ENCODE measurements at places on chromosomes 7 and 10.

DNA sequence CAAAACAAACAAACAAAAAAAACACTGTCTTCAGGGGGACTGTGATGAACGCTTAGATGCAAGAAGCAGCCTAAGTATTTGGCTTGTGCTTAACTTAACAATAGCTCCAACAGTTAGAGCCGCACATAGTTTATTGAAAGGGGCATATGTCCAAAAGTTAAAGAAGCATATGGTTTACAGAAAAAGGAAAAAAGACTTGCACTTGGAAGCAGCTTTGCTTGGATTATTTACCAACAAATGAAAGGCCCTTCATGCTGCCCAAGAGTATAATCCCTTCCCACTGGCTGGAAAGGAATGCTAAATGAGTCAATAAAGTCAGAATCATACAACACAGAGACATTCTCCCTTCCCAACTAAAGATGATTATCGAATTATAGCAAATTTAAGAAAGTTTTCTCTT, 77.9 kb downstream of the GLI3 start:
- no peak for DNase-seq

GRCh38 chr7:103348452-103348851, 1.0 kb downstream of the PSMC2 start:
- DNase-seq, result no peak

DNA sequence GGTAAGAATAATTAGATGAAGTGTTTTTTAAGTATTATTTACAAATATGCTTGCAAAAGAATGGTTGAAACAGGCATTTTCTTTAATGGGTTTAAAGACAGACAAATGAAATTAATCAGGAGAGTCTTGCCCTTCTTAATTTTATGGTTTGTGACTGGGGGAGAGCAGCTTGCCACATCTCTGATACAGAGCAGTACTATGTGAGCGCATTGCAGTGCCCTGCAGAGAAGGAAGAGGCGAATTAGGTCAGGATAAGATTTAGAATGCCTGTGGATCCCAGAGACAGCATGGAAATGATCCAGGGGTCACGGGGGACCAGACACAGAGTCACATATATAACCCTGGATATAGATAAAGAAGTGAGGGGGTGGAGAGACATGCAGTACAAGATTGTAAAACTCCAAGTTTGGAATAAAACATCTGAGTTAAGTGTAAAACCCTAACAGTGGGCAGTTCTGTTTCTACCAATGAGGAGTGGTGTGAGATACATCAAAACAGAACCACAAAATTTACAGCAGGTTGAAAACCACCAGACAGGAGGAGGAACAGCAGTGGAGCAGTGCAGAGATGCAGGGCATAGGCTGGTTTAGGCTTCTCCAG, 125.5 kb downstream of the FAM204A start:
- DNase-seq, result no peak

DNA sequence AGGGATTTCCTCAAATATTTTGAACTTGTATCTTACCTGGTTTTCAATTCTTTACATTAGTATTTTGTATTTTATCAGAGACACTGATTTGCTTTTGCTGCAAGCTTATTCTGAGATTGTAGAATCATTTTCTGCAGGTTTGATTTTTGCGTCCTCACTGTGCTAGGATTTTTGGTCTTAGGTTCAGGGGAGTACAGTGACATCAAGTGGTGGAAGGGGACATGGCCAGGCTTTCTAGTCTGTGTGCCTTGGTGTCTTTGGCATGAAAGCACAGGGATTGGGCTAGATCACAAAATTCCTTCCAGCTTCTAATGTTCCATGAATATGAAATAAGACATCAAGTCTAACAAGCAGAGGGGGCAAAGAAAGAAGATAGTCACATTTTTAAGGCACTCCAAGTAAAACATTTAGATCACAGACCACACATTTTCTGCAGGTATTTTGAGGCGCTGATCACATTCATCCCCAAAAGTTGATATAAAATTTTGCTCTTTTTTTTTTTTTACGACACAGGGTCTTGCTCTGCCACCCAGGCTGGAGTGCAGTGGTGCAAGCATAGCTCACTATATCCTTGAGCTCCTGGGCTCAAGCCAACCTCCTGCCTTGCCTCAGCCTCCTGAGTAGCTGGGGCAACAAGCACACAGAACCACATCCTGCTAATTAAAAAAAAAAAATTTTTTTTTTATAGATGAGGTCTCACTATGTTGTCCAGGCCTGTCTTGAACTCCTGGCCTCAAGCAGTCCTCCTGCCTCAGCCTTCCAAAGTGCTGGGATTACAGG, 124.4 kb downstream of the PON1 start:
- DNase-seq, result peak; percentile 86

DNA sequence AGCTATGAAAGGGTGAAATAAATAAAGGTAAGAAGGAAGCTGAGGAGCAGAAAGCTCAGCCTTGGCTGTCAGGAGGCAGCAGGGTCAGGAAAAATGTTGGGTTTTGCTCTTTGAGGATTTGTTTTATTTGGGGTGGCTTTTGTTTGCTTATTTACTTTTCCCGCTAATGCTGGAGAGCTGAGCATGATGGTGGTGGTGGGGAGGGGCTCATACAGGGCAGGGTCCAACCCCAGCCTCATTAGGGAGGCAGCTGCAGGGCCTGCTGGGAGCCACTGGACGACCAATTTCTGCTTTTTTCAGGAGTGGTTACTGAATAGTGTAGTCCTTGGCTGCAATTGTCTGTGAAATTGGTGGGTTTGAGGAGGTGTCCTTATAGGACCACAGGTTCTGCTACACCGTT, 36.3 kb downstream of the CCM2 start:
- no peak for DNase-seq

DNA sequence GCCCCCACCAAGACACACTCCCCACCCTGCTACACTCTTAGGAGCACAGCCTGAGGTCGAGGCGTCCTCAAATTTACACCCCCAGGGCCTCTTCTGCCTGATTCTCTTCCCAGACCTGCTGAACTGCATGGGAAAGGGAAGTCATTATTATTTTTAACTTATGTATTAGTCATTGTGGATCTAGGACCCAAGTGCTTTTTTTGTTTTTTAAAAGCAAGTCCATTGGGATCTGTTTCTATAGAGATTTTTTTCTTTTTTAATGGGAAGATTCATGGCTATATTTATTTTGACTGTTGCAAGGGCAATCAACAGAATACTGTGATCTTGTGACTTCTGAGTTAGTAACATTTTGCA, 203.8 kb downstream of the ZMYND11 start:
- DNase-seq, result no peak

DNA sequence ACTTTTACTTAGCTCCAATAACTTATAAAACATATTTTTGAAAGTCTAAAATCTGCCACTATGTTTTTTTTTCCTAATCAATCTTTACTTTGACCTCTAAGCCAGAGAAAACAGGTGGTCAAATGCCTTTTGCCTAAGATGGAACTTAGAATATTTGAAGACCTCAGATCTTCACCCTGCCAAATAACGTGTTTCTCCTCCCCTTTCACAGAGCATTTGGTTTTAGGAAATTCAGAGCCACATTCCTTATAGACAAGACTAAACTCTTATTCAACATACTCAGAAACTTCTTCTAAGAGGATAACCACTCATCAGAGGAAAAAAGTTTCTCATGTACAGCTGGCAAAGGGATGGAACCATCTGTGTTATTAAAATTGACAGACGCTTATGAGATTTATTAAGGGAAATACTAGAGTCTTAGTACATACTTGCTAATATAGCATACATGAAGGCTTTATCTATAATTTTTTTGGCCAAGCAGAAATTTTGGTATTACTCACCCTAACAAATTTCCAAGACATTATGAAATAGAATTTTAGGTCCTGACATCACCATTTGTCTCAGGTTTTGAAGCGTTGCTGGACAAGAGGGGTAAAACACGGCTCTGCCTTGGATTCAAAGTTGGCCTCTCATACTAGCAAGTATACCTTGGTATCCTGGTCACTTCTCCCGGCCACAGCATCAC, 2.6 kb upstream of the EGFR start:
- DNase-seq, result no peak

DNA sequence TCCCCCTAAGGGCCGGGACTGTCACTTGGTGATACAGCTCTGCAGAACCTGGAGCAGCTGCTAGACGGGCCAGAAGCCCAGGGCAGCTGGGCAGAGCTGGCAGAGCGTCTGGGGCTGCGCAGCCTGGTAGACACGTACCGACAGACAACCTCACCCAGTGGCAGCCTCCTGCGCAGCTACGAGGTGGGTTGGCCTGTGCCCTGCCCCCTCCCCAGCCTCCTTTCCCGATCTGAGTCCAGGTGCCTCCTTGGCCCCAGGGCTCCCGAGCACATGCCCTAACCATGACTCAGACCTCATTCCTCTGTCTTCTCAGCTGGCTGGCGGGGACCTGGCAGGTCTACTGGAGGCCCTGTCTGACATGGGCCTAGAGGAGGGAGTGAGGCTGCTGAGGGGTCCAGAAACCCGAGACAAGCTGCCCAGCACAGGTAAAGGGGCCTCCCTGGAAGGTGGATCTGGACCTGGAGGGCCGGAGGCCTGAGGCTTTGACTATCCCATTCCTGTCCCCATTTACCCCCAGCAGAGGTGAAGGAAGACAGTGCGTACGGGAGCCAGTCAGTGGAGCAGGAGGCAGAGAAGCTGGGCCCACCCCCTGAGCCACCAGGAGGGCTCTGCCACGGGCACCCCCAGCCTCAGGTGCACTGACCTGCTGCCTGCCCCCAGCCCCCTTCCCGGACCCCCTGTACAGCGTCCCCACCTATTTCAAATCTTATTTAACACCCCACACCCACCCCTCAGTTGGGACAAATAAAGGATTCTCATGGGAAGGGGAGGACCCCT, 6.4 kb downstream of the NFKB2 start:
- peak; percentile 62 for DNase-seq

DNA sequence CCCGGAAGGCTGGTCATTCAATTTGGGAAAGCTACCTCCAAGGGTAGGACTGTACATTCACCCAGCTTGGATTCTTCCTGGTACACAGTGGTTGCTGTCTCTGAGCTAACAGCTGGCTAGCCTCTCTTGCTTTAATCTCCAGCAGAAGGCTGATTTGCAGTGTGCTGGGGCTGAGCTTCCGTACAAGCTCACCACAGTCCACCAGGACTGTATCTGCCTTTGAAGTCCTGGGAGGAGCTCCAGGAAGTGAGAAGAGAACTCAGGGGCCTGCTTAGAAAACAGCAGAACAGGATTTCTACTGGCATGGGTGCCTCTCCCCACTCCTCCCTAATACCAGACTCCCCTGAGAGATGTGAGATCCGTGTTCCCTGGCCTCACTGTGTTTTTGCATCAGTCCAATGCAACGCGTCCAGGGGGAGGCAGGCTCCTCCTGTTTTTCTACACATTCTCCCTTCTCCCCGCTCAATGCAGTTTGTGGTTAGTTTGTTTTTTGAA, 6.6 kb downstream of the AFAP1L2 start:
- peak; percentile 69 for DNase-seq

DNA sequence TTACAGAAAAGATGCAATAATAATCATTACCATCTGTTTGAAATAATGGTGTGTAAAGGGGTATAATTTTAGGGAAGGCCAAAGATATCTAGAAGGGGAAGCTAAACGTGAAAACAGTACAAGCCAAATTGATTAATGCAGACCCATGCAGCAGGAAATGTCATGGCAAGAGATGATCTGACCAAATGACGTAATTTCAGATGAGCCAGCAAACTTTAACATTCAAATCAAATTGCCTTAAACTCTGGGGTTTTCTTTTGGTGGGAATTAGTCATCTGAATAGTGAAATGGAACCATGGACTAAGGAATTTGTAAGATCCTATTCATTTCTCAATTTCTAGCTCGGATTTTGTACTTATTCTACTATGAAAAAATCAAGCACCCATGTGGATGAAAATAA, 21.4 kb upstream of the SCIN start:
- DNase-seq, result peak; percentile 43

- DNase-seq, result peak; percentile 2
Measured at GRCh38 chr10:107701943-107702342, 537.4 kb upstream of the SORCS1 start.

GRCh38 chr7:25894002-25894901, 257.7 kb upstream of the NFE2L3 start:
- DNase-seq, result peak; percentile 5

GRCh38 chr10:30877111-30877510, 154.6 kb downstream of the ZNF438 start:
- no peak for DNase-seq

- DNase-seq, result peak; percentile 46
Measured at GRCh38 chr7:47379629-47380324, 202.1 kb downstream of the TNS3 start.

DNA sequence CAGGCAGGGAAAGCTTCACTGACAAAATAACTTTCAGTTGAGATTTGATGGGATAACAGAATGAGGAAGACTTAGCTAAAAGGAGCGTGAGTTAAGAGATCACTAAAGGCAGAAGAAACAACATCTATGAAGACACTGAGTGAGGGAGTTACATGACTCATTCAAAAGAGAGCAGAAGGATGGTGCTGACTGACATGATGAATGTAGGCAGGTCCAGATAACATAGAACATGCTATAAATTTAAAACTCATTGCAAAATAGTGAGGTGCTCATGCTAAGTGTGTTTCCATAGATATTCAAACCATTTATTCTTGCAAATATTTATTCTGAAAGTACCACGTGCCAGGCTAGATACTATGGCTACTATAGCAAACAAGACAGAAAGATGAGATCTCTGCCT, 116.4 kb upstream of the DGKB start:
- no peak for DNase-seq

DNA sequence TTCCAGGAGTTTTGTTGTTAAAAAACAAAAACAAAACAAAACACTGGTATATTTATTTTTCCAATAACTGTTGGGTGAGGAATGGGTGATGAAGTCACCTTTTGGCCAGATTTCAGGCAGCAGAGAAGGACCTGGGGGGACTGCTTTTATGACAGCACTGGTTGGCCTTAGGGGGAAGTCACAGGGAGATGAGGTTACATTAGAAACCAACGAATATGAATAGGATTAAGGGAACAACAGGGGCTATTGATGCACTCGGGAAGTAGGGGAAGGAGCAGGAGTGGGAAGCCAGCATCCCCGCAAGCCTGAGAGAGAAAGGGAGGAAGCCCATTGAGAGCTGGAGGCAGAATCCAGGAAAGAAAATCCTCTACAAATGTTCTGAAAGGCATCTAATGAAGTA, 958.4 kb downstream of the TYW1 start:
- DNase-seq, result no peak

DNA sequence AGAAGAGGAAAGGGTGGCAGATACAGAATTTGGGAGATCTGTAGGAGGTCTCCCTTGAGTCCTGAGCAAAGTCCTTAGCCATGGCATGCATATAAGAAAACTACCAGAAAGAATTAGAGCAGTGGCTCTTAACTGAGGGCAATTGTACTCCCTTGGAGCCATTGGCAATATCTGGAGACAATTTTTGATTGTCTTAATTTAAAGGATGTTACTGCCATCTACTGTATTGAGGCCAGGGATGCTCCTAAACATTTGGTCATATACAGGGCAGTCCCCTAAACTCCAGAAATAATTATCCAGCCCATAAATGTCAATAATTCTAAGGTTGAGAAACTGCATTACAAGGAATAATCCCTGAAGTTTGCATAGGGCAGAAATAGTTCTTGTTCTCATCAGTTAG, 136.4 kb upstream of the ODAD2 start:
- DNase-seq, result peak; percentile 44

GRCh38 chr10:70052462-70053217, at the start of gene MACROH2A2:
Gene MACROH2A2, plus strand, starts transcription at chr10:70052846. Its CDS starts 22,813 bp downstream, at chr10:70075659.
- peak; percentile 72 for DNase-seq

DNA sequence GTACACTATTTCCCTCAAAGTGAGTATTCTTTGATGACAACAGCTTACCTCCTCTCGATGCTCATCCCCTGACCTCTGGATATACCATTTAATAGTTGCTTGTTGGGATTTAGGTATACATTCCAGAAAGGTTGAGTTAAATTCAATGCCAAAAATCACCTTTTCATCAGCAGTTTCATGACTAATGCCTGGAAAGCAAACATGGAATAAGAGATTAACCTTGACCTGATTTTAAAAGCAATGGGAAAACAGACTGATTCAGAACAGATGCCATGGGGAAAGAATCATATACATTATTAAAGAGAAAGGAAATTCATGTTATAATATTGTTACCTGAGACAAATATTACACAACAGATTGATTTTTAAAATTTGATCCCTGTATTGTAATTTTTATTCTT, 180.1 kb downstream of the SEMA3D start:
- no peak for DNase-seq
